ENCODE measurements at places on chromosomes 3 and 15.

DNA sequence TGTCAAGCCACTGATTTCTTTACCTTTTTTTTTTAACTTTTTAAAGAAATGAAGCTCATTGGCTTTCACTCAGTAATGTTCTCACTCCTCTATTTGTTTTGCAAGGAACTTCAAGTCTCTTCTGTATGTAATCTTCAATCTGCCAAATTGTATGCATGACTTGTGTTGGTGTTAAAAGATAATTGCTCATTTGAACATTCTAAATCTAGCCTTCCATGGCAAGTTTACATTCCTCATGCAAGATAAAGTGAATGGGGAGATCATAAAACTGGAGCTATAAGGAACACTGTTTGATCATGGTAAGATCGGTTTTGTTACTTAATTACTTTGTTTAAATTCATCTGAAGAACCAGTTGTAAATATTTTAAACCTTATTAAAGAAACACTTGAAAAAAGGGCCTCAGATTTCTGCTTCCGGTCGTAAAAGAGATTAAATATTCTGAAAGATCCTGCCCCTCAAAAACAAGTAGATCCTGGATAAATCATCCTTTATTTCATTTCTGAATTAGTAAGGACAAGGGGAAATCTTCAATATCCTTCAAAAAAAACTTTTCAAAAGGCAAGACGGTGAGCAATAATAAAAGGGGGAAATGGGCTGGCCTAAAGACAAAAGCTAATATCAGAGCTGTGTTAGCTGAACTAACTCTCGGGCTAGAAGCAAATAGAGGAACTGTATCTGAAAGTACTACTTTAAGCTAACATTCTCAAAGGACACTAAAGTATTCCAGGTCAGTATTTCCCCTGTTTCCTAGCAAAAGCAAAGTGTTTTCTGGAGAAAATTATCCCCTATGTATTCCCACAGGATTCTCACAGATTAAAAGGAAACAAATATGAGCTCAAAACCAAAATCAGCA lies 107.0 kb upstream of the ATP11B start:
- DNase-seq, result no peak

DNA sequence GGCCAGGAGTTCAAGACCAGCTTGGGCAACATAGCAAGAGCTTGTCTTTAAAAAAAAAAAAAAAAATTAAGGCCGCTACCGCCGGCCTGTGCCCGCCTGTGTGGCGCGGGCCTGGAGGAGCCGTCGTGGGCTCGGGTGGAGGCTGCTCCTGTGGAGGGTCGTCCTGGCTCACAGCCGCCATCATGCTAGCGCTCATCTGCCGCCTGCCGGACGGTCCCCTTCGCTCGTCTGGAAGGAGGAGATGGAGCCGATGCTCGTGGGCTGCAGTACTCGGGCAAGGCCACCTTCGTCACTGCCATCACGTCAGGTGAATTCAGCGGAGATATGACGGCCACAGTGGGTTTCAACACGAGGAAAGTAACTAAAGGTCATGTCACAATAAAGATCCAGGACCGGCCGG lies 37.4 kb downstream of the TFRC start:
- no peak for DNase-seq

DNA sequence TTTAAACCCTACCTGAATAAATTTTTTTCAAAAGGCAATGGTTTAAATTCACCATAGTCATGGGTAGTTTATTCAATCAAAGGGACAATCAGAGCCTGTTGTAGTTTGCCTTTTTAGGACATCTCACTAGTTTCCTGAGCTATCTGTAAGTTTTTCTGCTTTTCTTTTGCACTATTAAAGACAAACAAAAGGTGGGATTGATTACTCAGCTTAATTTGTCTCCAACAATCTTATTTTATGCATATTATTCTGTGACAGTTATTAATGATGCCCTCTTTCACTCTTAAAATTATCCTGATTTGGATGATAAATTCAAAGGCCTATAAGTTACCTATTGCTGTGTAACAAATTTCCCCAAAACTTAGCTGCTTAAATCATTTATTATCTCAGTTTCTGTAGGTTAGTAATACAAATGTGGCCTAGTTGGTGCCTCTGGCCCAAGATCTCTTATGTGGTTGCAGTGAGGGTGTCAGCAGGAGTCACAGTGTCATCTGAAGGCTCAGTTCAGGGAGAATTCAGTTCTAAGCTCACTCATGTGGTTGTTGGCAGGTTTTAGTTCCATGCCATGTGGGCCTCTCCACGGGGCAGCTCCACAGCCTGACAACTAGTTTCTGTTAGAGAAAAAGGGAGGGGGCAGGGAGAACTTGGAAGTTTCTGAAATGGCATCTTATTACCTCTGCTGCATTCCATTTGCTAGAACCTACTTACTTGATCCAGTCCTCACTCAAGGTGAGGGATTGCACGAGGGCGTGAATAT lies 16.0 kb downstream of the ARMC8 start:
- no peak for DNase-seq

DNA sequence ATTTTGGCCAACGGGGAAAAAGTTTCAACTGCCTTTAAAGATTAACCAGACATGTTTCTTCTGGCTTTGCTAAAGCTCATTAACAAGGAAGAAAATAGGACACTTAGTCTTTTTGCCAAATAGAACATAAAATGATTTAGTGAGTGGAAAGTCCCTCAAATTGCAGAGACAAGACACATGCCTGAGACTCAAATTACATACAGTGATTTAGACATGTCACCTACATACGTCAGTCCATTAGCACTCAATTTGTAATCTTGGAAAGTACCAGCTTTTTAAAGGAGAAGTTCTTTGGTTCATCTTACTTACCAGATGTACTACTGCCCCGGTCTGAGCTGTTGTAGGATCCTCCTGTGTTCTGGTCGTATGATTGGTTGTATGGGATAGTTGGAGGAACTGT lies 1134.2 kb downstream of the ROBO1 start:
- DNase-seq, result no peak

GRCh38 chr3:171258316-171258715 lies 201.9 kb downstream of the TNIK start:
- DNase-seq, result no peak

- no peak for DNase-seq
Observed at GRCh38 chr3:48128774-48129173, 59.4 kb downstream of the CDC25A start.

GRCh38 chr3:124873226-124873625 lies 13.9 kb downstream of the ITGB5 start:
- DNase-seq, result no peak

DNA sequence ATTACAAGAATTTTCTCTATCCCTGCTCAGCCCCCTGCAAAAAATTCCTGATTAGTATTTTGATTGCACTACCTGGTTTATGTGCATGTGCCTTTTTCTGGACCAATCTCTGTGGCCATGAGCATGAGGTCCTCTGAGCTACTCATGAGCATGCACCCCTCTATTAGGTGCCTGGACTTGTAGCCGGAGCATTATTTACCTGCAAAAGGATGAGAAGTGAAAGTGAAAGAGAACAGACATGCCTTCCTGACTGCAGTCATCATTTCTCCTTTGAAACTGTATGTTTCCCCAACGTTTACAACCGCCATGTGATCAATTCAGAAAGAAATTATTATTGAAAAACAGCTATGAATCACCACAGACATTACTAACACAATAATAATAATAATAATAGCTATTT lies 1008.8 kb downstream of the ROBO2 start:
- no peak for DNase-seq

DNA sequence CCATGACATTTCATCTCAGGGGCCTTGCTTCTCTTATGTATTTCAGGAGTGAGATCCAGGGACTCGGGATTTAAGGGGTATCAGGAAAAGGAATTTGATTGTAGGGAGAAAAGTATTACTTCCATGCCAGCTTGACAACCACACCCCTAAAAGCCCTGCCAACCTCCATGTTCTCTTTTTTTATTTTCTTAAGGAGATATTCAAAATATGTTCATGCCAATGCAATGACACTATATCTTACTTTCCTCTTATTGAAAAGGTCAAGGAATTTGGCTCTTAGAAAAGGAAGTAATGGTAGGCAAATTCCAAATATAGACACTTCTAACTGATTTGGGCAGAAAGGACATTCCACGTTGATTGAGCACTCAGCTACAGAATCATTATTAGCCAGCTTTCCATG lies 407.5 kb upstream of the NECTIN3 start:
- no peak for DNase-seq

- no peak for DNase-seq
Observed at GRCh38 chr3:111794711-111795110, 64.4 kb upstream of the PHLDB2 start.

Measured in putamen (tissue), 1 donor.